Stimulated activated CD8-positive, alpha-beta memory T cell treated with anti-CD3 and anti-CD28 coated beads, Interleukin-12 subunit alpha, Interleukin-12 subunit beta, amount 100 ng/mL, for 4 hours (primary cell): ENCODE measurements at places on chromosomes 1 and 21.

GRCh38 chr1:221376286-221376685 is 365.6 kb downstream of the DUSP10 start:
- no peak for DNase-seq

DNA sequence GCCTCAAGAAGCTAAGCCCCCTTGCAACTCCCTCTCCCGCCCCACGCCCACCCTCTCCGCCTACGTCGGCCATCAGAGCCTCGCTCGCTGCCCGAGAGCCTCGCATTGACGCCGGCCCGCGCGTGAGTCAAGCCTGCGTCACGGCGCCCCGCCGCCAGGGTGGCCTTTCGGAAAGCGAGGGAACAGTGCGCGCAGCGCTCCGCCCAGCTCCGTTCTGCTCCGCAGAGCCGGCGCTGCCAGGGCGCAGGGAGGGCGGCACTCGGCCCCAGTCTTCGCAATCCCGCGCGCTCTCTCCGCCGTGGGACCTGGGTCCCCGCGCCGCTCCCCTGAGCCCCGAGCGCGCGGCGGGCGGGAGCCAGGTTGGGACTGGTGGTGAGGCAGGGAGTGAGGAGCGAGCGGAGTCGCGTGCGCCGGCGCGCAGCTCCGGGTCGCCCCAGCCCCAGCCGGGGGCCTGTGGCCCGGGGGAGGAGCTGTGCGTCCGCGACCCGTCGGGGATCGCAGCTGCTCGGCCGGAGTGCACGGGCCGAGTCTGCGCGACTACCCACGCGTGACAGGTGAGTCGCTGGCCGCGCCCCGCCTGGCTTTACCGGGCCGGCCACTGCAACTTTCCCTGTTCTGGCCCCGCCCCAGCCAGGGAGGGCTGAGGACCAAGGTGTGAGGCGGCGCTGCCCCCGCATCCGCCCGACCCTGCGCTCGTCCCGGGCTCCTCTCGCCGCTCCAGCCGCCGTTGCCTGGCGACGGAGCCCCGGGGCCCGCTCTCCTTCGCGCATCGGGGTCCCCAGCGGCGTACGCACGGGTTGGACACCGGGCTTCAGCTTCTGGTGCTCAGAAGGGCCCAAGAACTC is at the start of gene SLC6A17:
Gene SLC6A17, plus strand, starts transcription at position 165 of the 845 bp plus-strand sequence. CDS start 16,436 bp downstream, outside the sequence.
- DNase-seq, result no peak

DNA sequence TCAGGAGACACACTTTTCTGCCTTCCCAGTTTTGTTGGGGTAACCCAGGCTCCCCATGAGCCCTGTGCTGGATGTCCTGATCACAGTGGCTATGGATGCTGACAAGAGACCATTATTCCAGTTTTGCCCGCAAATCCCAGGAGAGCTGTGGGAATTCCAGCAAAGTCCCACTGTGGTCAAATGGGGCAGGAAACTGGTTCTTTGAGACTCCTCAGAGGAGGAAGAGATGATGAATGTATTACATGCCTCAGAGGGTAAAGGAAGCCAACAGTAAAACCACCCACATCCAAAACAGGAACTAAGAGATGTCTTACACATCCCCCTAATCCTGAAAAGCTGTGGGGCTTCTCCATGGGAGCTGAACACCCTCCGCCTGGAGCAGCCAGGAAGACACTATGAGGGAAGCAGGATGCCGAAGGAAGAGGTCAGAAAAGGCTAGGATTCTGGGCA is 12.8 kb upstream of the MPZL1 start:
- no peak for DNase-seq

GRCh38 chr21:41795726-41796125 is 28.9 kb upstream of the RIPK4 start:
- DNase-seq, result no peak

GRCh38 chr1:180188684-180189175 is 34.1 kb downstream of the QSOX1 start:
- DNase-seq, result no peak

DNA sequence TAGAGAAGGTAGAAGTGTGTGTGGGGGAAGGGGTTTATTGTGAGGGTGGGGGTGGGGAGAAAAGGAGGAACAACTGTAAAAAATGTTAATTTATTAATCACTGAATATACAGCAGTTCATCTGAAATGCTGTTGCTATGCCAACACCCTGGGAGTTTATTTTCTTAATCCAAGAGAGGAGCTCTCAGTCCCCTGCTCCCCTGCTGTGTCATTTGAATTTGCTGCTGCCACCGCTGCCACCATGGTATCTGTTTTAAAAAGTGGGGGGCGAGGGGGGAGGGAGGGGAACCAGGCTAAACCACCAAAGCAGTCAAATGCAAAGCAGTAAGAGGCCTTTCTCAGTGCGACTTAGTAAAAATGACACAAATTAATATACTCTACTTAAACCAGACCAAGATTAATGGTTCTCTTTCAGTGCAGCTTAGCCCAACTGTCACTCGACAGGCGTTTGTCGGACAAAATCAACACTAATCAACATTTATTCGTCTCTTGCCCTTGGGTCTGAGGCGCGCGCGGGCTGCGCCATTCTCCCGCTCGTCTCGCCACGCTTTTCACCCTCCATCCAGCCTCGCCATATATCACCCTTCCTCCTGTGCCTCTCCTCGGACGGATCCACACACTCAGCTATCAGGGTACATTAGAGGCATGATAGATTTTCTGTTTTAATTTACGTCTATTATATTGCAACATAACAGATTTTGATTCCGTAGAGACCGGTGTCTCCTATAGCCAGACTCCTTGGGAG is 76.2 kb downstream of the PBX1 start:
- no peak for DNase-seq

DNA sequence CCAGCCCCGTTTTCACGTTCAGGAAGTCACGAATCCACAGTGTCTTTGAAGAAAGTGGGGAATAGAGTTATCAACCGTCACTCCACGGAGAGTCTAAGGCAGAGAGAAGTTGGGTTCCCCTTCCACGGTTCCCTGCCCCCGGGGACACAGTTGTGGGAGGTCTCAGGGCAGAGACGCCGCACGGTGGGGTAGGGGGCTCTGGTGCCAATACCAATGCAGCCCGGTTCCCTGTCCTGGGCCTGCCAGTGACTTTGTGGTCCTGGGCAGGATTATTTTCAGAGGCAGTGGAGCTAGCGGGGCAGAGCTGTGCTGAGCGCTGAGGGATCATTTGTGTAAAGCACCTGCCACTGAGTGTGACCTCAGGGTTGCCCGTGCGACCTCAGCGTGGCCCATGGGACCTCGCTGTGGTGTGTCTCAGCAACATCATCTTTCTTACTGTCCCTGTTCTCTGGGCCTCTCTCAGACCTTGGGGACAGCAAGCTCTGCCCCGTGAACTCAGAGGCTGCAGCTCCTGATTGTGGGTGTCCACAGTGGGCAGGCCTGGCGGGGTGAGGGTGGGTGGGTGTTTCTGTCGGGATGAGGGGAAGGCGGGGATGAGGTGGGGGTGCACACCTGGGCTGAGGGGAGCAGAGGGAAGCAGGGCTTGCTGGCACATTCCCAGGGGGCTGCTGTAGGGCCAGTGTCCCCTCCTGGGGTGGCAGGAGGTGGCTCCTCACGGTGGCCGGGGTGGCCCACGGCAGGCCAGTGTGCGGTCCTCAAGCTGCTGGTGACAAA is 65.2 kb downstream of the AGPAT3 start:
- no peak for DNase-seq

- no peak for DNase-seq
Measured at GRCh38 chr1:231172411-231172810, 10.6 kb downstream of the TRIM67 start.

DNA sequence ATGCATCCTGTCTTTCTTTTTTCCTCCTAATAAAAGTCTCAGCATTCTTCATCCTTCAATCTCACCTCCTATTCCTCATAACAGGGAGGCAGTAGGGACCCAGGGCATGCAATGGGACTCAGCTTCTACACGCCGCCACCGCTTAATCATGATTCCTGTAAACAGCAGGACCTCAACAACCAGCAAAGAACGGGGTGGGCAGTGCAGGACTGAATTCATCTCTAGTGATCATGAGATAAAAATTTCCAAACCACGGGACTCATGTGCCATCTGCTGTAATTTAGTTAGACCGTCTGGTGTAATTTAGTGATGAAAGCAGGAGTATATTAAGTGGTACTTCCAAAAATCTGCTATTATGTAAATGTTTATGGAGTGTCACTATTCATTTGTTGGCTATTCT is 5.4 kb downstream of the PRAMEF12 start:
- DNase-seq, result no peak

DNA sequence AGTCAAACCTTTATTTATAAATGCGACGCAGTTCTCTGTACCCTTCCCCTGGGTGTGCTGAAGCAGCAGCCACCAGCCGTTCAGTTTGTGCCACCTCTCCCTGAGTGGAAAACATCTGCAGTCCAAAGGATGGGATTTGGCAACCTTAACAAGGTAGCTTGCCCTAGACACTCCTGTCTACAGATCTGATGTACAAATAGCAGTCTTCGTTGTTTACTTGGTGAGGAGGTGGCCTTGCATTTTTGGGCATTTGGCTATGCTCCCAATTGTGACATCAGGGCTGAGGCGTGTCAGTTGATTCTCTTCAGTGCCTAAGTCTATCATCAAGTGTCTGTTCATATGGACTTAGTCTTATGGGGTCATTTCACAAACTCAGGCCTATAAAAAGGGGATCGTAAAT is 59.8 kb downstream of the KDM1A start:
- DNase-seq, result no peak

GRCh38 chr1:54425152-54425584 is 19.0 kb upstream of the SSBP3 start:
- DNase-seq, result no peak

DNA sequence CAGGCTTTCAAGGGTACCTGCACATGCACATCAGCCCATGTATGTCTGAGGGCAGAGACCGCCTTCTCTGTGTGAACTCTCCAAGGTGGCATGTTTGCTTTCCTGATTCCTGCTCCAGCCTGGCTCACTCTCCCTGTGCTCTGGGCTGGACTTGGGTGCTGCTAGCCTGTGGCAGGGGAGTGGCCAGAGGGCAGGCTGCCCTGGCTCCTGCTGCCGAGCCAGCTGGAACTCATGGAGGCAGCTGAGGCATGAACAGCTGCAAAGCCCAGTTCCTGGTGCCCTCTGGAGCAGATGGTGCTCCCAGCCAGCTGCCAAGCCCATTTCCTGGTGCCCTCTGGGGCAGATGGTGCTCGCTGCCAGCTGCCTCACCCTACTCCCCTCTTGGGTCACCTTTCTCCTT is 7.6 kb downstream of the UBL4B start:
- DNase-seq, result no peak

DNA sequence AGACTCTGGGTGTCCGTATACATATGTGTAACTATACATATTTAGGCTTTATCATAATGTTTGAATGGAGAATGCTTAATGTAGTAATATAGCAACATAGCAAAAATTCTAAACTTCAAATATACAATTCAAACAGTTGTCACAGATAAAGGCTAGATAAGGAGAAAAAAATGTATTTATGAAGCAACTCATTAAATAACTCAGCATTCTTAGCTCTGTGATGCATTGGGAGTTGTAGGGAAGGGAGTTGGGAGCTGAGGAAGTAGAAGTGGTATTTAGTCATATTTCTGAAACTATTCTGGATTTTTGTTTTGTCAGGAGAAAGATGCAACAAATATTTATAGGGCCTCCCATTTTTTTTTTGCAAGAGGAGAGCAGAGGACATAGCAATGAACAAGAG is 197.8 kb downstream of the PBX1 start:
- DNase-seq, result no peak

GRCh38 chr21:39319251-39319756 is 5.9 kb upstream of the BRWD1 start:
- no peak for DNase-seq

DNA sequence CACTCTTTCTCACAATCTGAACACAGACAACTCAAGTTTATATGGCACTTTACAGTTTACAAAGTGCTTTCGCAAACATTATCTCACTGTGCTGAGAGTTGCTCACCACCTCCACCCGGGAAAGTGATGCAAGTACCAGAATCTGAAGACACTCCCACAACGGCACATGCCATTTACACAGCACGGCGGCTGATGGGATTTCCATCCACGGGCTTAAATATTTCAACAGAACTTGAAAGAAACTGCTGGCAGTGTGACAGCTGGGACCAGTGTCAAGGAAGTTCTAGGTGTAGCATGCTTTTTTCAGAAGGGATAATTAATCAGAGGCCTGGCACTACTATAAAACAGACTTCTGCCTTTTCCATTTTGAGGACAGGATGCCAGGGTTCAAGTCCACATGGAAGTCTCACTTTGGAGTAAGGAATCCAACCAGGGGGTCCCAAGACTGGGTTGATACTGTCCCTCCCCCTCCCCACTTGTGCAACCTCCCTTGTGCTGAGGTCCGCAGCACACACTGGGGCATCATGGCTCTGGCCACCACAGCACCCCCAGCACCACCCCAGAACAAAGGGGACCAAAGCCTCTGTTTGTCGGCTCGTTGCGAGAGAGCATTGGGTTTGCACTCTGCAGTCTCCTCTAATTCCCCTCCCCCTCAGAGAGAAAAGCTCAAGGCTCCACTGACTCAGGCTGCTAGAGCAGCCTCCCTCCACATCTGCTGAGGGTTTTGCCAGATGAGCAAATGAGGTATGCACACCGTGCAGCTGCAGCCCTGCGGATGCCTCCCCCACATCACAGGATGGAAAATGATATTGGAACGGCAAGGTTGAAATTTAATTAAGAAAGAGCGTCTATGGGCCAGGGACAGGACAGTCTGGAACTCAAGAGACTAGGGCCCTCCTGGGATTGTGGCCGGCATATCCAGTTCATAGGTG is 154.9 kb downstream of the TGFBR3 start:
- no peak for DNase-seq

DNA sequence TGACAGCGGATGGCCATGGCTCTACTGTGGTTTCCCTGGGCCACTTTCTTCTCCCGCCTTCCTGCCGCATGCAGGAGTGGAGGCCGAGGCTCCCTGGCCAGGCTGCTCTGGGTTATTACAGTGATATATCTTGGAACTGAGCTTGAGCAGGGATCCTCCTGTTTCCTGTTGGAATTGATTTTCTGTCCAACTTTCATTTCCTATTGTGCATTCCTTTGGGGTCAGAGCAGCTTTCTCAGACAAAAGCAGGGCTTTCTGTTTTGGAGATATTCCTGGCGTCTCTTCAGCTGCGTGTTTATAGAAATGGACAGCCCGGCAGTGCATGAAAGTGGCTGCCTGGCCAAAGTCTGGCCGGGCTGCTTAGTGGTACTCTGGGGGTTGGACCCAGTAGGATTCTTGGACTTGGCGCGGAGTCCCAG is 146.4 kb downstream of the KIF26B start:
- no peak for DNase-seq

DNA sequence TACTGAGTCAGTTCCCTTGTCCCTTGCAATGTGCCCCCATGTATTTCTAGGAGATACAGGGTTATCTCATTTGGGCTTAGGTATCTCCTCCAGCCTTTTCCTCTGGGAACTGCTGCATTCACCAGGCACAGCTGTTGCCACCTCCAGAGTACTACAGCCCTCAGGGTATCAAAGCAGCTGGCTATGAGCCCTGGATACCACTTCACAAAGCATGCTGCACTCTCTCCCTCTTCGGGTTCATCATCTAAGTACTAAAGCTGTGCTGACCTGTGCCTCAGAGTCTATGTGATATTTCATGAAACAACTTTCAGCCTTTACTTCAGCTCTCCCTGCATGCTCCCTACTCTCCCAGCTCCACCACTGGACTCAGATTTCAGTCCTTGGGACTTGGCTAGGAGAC is 62.3 kb downstream of the CCDC185 start:
- no peak for DNase-seq

- DNase-seq, result no peak
Measured at GRCh38 chr21:42567214-42567555, 53.5 kb downstream of the SLC37A1 start.
